Bone marrow (tissue), 2 donors: ENCODE measurements at places on chromosomes 1 and 21.

- no peak for DNase-seq
These were observed 2.3 kb downstream of the LHX9 start for GRCh38 chr1:197919346-197920066.

DNA sequence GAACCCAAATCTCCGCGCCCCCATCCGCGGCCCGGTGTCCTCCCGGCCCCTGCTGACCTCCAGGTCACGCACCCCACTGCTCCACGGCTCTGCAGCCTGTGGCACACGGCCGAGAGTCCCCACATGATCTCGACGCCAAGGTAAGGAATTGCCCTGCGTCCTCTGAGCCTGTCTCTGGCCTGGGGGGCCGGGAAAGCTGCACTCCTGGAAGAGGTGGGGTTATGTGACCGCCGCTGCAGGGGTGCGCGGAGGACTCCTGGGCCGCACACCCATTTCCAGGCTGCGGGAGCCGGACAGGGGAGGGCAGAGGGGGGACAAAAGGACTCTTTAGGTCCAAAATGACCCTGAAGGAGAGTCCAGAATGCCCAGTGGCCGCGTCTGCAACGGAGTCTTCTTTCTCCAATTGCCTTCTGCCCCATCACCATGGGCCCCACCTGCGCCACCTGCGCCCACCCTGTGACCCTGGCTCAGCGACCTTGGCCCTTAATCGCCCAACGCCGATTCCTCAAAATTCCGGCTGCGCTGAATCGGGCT lies 997 bp upstream of the SIM2 start:
- no peak for DNase-seq

DNA sequence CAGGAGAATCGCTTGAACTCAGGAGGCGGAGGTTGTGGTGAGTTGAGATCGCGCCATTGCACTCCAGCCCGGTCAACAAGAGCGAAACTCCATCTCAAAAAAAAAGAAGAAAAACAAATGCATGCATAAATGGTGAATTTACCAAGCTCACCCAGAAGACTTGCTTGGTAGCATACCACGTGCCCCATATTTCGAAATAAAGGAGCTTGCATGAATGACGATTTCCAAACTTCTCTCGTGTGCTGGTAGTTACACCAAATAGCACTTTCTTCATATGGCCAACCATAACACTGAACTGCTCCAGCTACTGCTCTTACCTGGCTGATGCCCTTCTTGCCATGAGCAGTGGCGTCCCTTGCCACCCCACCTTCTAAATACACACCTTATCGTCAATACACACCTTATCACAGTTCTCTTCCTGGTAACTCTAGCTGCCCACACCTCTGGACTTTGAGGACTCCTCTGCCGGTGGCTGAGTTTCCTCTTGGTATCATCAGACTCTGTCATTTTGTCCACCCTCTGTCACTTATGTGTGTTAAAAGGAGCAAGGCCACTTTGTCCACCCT lies 2.8 kb downstream of the DOP1B start:
- DNase-seq: no peak

DNA sequence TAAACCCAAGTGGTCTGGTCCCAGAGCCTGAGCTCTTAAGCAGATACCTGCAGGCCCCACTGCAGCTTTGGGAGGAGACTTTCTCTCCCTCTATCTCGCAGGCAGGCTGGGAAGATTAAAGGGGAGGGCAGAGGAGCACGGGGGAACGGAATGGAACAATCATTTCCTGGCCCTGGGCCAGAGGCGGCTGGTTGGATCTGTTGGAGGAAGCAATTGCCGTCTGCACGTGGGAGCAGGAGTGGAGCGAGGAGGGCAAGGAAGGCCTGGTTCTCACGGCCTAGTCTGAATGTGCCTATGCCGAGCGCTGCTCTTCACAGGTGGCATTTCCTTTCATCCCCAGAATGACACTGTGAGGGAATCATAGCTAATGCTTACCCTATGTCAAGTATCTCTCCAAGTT lies 23.7 kb downstream of the NKAIN1 start:
- no peak for DNase-seq

- no peak for DNase-seq
These were observed 4.9 kb upstream of the HDGF start for GRCh38 chr1:156756355-156756754.

GRCh38 chr1:48093696-48094528 lies 96.7 kb upstream of the TRABD2B start:
- no peak for DNase-seq

GRCh38 chr1:234865171-234866006 lies 255.4 kb upstream of the IRF2BP2 start:
- DNase-seq: no peak

GRCh38 chr1:74822851-74823401 lies 90.0 kb downstream of the TYW3 start:
- no peak for DNase-seq

DNA sequence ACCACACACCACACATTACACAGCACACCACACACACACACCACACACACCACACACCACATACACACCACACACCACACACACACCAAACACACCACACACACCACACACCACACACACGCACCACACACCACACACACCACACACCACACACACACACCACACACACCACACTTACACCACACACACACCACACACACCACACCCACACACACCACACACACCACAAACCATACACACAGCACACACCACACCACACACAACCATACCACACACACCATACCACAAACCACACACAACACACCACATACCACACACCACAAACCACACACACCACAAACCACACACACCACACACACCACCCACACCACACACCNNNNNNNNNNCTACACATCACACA lies 40.9 kb upstream of the SIK1 start:
- DNase-seq: no peak

DNA sequence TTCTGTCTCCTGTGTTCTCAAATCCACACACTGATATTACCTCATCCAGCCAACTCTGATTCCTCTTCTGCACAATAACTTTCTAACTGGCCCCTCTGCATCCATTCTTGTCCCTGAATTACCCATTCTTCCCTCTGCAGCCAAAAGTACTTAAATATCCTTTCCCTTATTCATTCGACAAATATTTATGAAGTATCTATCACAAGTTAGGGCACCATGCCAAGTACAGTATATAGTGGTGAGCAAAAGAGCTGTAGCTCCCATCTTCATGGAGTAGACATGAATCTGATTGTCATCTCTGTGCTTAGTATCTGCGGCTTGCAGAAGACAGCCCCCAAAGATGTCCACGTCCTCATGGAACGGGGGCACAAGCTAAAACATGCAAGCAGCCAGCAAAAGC lies 316.8 kb downstream of the SETD4 start:
- no peak for DNase-seq

DNA sequence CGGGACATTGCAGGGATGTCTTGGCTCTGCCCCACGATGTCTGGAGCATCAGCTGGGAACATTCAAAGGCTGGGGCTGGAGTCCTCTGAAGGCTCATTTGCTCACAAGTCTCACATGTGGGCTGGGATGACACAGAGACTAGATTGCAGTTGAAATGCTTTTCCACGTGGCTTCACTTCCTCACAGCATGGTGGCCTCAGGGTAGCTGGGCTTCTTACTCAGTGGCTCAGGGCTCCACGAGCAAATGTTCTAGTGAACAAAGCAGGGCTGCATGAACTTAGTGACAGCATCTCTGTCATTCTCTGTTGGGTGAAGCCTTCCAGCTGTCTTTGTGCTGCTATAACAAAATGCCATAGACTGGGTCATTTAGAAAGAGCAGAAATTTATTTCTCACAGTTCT lies 247.0 kb upstream of the POU3F1 start:
- DNase-seq: no peak

GRCh38 chr21:28516021-28516420 lies 476.7 kb downstream of the LTN1 start:
- no peak for DNase-seq

DNA sequence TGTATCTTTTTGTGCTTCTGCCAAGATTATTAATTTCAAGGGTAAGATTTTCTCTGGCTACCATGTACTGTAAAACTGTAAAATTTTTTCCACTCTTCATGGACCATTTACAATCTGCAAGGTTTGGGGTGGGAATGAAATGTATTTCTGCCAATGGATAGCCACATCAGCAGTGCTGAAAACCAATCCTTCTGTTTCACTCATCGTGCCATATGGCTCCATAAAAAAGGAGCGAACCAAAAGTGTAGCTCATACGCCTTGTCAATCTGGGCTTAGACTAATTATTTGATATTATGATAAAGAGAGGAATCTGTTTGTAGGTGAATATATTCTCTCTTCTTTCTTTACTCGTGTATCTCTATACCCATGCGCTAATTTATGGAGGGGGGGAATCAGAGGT lies 3.0 kb upstream of the SLC44A5 start:
- no peak for DNase-seq

- DNase-seq: no peak
These were observed 230.9 kb downstream of the LTN1 start for GRCh38 chr21:28761674-28762356.

GRCh38 chr1:21594501-21594900 lies 74.7 kb downstream of the RAP1GAP start:
- DNase-seq: no peak

DNA sequence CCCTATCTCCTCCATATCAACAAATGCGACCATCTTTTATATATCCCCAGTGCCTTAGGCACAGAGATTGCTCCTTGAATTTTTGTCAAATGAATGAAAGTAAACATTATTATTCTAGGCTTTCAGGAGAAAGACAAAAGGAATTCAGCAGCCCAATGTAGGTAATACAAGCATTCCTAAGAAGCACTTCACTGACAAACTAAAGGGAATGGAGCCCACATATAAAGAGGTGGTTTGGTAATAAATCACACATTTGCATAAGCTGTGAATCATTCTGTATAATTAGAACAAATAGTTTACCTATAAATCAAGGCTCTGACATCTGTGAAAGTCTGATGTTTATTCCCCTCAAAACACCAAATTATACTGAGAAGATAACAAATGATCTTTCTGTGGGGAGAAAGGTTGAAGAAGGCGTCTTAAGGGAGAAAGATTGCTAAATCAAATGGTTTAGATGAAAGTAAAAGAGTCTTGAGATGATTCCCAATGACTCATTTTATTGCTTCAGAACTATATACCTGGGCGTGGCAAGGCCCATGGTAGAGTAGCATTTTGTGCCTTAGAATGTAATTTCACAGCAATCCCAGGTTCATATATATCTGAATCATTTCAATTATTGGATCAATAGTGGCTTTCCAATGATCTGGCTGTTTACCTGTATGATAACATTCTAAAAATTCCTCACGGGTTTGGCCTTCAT lies 558.1 kb downstream of the AGBL4 start:
- DNase-seq: no peak

GRCh38 chr21:17427157-17427556 lies 85.7 kb upstream of the CXADR start:
- DNase-seq: no peak

- no peak for DNase-seq
These were observed 6.2 kb downstream of the AHDC1 start for GRCh38 chr1:27597516-27598294.

- no peak for DNase-seq
These were observed 33.2 kb upstream of the SLC19A1 start for GRCh38 chr21:45575304-45575992.

- DNase-seq: no peak
These were observed at the start of gene SYT14 for GRCh38 chr1:209937996-209938959. TSS of gene SYT14 (plus strand) at chr1:209938217. CDS start at chr1:209938265, 48 bp downstream.

GRCh38 chr1:162303004-162303344 lies 73.7 kb downstream of the SPATA46 start:
- DNase-seq: no peak

DNA sequence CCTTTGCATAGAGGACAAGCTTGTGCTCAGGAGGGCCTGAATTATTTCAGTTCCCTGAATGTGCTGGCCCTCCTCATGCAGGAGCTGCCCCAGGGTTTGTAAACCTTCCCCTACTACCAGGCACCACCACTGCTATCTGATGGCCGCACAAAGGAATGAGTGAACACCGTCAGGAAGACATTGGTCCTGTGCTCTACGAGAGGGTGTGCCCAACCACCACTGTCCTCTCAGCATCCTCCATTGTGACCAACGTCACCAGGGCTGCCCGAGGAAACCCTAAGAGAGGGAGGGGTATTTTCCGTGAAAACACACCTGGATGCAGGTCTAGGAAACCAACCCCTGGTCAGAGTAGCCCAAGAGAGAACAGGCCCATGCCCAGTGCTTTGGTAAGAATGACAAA lies 657.5 kb downstream of the KIF26B start:
- no peak for DNase-seq
